ENCODE measurements at places on chromosomes 2 and 18.
A peak's percentile ranks its signal among the peaks of the same experiment; 100 is the strongest.

DNA sequence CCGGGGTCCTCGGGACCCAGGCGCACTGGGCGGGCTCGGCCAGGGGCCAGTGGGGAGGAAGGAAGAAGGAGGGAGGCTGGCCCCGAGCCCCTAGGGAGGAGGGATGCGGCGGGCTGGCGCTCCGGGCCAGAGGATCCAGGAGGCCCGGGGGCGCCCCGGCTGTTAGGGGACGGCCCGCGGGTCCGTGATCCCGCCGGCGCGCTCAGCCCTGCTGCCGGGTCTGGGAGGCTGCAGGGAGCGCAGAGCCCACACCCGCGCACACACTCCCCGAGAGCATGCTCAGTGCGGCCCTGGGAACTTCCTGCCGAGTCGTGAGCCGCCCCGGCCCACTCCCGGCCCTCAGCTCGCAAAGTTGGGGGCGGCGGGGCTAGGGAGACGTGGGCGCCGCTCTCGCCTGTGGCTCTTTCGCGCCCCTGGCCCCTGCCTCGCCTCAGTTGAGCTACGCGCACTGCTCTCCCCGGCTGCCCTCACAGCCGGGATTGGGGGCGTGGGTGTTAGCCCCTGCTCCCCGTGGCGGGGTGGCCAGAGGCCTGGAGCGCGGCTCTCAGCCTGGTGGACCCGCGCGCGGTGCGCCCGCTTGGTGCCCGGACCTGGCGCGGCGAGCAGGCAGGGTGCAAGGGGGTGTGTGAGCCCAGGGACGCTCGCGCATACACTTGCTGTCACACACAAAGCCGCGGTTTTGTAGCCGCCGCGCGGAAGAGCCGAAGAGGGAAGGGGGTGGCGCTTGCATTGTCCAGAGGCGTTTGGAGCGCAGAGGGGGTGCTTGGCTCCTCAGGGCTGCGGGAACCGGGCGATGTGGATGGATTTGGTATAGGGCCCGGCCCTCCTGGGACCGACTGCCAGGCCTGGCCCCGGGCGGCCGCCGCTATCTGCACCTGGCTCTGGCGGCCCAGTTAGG lies 132.9 kb upstream of the MGAT5 start:
- DNase-seq: peak; percentile 78

- no peak for DNase-seq
These were observed 238.7 kb downstream of the SH3RF3 start for GRCh38 chr2:109367683-109368082.

DNA sequence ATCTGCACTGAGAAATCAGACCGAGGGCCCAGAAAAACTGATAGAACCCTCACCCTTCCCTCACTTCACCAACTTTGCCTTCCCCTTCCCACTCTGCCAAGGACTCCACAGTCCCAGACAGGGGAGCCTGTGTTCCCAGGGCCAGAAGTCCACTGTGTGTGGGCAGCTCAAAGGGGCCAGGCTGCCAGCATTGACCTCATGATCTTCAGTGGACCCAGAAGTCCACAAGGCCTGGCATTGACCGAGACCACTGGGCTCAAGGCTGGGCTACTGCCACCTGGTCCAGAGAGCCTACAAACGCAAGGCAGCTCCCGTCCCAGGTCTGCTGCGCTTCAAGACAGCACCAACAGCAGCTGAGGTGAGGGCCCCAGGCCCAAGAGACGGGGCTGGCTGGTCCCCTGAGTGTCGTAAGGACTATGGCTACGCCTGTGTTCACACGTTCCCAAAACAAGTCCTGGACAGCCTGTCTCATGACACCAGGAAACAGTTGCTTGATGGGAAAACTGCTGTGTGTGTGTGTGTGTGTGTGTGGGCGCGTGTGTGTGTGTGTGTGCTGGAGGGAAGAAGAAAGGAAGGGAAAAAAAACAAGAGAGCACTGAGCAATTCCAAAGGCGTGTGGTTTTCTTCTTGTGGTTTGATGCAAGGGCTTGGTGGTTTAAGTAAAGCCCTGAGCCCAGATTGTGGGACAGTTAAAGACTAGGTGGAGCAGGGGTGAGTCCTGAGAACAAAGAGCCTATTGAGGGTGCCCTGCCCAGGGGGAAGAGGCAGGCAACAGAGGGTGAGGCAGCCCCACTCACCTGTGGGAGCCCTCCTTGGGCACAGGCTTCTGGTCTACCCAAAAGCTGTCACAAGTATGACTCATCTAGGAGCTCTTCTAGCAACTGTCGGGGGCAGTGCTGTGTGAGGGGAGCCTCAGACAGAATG lies 46.6 kb upstream of the ZBTB7C start:
- DNase-seq: no peak

GRCh38 chr18:58625839-58626238 lies 3.1 kb downstream of the ALPK2 start:
- DNase-seq: no peak

DNA sequence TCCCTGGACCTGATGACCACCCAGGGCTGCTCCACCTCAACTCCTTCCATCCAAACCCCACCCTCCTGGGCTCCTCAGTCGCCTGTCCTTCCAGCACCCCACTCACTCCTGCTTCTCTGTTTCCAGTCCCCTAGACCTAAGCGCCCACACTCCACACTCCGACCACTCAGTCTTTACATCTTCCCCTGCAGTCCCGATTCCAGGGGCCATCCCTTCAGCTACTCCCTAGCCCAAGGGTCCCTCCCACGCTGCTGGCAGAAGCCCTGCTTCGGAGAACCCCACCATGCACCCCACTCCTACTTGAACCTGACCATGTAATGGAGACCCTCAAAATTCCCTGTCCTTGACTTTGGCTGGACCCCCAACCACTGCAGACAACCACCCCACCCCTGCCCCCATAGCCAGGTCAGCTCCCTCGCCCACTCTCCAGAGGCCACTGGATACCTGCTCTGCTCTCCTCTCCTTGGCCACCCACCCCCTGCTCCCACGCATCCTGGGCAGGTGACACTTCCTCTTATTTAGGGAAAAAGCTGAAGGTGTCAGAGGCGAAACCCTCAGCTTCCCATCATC lies 28.2 kb downstream of the EMX1 start:
- no peak for DNase-seq
